ENCODE measurements at places on chromosomes 2 and 18.
A peak's percentile ranks its signal among the peaks of the same experiment; 100 is the strongest.

DNA sequence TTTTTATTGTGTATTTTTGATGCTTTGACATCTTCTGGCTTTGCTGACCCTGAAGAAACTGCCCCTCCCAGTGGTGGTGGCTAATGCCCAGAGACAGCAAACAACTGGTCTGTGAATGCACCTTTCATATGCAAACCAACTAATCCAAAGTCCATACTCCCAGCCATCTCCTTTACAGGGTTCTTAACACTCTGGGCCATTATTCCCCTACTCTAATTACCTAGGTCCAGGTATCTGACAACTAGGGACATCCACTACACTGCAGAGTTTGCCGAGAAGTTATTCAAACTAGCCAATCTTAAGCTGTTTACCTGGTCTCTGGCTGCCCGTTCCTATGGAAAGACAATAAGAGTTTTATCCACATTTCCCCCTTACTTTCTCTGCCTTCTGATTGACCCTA is 73.6 kb downstream of the FSHR start:
- DNase-seq = no peak

DNA sequence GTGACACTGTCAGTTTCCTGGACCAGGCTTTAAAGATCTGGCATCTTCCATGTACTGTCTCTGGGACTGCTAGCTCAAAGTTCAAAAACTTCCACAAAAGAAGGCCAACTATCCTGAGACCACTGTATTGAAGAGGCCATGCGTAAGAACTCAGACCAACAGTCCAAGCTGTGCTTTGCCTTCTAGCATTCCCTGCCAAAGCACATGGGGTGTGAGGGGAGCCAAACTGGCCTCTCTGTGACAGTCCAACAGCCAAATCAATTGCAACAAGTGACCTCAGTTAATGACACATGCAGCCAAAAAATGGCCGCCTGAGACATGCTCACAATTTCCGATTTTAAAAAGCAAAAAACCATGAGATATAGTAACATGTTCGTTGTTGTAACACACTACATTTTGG is 160.3 kb upstream of the CDH19 start:
- DNase-seq = no peak

DNA sequence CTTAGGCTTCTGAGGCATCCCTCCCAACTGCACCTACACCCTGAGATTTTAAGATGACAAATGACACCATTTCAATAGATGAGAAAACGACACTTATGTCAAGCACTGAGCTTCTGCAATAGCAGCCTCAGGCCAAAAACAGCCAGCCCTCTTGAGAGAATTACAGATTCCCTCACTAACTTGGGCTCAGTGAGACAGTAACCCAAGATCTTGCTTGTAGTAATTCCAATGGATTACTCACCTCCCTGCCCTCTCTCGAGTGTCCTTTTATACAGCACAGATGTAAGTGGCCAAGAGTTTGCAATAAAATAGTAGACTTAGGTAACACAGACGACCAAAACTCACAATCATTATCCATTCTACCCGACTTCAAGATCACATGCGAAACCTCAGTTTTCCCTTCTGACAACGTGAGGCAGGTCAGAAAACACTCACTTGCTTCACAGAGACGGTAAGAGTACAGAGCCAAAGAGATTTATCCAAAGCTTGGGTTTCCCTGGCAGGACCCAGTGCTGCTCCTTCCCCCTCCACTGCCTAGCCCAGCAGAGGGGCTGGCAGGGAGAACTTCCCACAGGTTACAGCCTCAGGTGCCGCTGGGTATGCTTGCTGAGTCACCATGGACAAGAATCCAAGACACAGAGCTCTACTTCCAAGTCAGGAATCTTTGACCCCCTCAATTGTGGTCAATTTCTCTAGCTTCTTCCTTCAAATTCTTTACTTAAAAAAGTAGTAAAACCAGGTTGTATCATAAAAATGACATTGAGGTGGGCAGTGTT is 181.4 kb downstream of the MYO5B start:
- no peak for DNase-seq

DNA sequence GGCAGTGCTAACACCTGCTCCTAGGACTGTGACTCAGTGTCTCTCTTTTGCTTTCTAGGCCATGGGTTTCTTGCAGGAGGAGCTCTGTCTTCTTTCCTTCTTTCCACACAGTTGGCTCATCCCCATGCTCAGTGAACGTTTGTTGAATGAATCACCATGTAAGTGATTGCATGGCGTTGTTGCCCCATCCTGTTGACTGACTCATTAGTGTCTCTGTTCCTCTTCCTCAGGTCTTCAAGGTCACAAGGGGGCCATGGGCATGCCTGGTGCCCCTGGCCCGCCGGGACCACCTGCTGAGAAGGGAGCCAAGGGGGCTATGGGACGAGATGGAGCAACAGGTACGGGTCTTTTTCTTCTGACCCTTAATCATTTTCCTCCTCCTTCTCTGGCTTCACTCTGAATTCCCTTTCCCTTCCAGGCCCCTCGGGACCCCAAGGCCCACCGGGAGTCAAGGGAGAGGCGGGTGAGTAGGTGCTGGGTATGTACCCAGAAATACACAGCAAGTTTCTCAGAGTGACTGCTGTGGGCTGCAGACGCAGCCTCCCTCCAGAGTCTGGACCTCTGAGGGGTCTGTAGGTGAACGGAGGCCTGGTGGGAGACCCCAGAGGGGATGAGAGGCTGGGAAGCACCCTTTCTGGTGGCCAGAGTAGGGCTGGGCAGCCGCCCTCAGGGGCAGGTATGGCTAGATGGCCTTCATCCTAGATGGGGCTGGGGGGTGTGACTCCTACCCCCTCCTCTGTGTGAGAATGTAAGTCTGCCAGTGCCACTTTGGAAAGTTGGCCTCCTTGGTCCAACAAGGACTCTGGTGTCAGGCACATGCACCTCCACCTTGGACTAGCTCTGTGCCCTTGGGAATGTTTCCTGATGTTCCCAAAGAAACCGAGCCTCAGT is 32.4 kb downstream of the MARCO start:
- DNase-seq = no peak

GRCh38 chr2:42756150-42756775 is 7.7 kb downstream of the OXER1 start:
- DNase-seq = no peak

GRCh38 chr2:226074391-226074790 is 674.9 kb downstream of the NYAP2 start:
- no peak for DNase-seq

- DNase-seq = no peak
Measured at GRCh38 chr2:99377879-99378278, 40.7 kb downstream of the EIF5B start.

DNA sequence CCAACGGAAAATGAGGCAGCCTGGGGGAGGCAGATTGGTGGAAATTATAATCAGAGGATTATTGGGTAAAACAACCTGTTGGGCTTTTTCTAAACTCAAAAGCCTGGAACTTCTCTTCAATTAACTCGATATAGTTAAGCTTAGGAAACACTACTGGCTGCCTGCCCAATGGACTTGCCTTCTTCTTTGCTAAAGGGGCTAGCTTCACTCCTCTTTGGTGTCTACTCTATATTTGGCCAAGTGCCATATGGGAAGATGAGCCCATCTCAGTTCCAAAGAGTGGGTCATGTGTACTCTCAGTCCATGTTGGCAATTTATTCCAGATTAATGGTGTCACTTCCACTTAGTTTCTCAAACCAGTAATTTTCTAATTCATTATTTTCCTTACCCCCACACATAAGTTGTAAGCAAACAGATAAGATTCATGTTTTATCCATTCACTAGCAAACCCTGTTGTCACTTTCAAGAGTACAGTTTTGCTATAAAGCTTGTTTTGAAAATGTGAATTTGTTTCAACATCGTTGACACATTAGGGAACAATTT is 34.3 kb downstream of the DARS1 start:
- DNase-seq = no peak

DNA sequence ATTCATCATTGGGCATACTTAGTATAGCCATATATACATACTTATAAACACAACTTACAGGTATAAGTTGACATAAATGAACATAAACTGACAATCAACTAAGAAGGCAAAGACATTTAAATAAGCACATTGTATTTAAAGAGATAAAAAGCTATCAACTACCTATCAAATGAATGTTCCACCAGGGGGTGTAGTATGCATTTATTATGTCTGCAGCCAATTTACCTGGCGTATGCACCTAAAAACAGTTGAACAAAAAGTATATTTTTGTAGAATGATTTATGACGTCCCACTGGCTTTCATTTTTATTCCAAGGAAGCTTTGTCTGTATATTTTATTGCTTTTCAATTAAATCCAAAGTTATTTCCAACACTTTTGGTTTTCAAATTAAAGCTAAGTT is 323.5 kb downstream of the AFF3 start:
- no peak for DNase-seq

GRCh38 chr2:218292048-218293014 is at the start of gene TMBIM1:
TSS of gene TMBIM1 (minus strand) at chr2:218292503. CDS start at chr2:218282141, 10,362 bp downstream.
- peak; percentile 87 for DNase-seq

GRCh38 chr2:45170191-45171135 is 161.2 kb upstream of the SIX2 start:
- DNase-seq = peak; percentile 76

- DNase-seq = no peak
Measured at GRCh38 chr18:55286257-55286825, 301.7 kb downstream of the TCF4 start.

- peak; percentile 99 for DNase-seq
Measured at GRCh38 chr2:9843229-9844035, at the start of gene TAF1B. TSS of gene TAF1B (plus strand) at chr2:9843474. CDS start at chr2:9843542, 68 bp downstream.

- peak; percentile 2 for DNase-seq
Measured at GRCh38 chr2:32008805-32009515, 1.8 kb downstream of the MEMO1 start.

DNA sequence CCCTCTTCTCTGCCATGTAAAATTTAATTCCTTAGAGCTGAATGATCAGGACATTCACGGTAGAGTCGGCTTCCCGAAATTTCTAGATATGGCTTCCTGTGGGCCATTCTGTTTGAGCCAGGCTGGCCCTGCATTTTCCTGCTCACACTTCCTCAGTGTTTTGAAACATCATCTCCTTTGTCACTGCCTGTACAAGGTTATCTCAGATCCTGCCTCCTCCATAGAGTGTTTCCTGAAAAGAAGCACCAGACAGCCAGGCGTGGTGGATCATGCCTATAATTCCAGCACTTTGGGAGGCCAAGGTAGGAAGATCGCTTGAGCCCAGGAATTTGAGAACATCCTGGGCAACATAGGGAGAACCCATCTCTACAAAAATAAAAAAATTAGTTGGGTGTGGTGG is 43.6 kb downstream of the GRHL1 start:
- no peak for DNase-seq

GRCh38 chr18:63342206-63342605 is 22.6 kb upstream of the BCL2 start:
- no peak for DNase-seq

- no peak for DNase-seq
Measured at GRCh38 chr18:46184727-46185126, 80.5 kb downstream of the HAUS1 start.

DNA sequence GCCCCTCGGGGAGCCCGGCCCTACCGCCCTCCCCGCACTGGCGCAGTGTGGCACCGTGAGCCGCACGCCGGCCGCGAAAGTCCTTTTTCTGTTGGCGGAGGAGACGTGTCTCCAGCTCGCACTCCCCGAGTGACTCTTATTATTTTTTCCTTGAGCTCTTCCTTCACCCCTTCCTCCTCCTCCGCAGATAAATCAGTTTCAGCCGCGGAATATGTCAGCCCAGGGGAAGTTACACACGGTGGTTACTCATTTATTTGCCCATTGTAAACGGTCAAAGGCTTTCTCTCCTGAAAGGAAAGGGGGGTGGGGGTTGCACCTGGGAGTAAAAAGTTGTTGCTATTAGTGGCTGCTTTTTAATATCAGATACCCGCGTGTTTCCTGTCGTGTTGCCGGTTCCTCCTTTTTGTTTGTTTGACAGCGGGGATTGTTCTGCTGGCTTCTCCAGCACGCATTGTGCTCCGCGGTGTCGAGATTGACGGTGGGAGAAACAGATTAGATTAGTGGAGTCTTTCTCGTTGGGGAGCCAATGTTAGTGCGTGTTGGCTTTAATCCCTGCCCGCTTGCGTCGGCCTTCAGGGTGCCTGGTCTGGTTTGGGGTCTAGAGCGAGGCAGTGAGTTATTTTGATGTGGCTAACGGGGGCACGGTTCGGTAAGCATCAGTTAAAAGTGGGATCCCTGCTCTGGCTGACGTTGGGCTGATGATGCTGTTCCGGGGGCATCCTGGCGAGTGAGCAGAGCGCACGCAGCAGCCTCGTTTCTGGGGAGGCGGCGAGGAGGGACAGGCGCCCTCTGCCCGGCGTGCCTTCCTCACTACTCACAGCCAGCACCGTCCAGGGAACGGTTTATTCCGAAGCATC is 1.6 kb downstream of the CRIM1 start:
- peak; percentile 77 for DNase-seq

- no peak for DNase-seq
Measured at GRCh38 chr2:206345606-206346005, 71.1 kb downstream of the ZDBF2 start.

DNA sequence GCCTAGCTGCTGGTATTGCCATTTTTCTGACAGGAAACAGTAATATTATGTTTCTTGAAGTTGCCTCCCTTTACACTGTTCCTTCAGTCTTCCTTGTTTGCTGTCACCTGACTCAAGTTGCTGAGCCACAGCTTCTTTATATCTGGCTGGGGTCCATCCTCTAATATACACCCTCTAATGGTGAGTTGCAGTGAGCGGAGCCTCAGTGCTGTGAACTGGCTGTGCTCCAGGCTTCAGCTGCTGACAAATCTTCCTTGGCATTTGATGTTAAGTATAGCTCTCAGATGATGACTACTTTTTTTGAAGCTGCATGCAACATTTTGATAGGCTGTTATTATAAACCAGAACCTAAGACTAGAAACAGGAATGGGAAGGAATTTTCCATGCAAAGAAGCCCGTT is 366.7 kb downstream of the NUP35 start:
- DNase-seq = no peak

DNA sequence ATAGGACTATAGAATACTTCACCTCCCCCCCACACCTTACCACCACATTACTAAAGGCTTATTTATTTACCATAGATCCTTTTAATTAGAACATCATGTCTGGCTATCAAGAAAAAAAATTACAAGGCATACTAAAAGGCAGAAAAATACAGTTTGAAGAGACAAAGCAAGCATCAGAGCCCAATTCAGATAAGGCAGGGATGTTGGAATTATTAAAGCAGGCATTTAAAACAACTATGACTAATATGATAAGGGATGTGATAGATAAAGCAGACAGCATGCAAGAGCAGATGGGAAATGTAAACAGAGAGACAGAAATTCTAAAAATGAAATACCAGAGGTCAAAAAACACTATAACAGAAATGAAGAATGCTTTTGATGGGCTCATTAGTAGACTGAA is 55.4 kb upstream of the SMIM21 start:
- no peak for DNase-seq

DNA sequence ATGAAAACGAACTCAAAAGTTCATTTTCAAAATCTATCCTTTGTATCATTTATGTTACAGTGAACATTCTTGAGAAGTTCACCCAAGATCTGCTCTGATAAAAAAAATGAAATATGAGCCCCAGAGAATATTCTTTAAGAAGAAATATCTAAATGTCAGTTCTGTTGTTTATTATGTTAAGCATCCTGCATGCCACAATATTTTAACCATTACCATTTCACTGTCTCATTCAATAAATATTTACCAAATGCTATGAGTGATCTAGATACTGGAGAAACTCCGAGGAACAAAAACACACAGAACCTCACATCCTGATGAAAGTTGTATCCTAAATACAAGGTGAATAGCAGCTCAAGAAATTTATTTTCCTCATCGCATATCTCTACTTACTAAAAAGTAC is 170.2 kb downstream of the ZNF385B start:
- DNase-seq = no peak

GRCh38 chr2:197809064-197809463 is 4.7 kb downstream of the PLCL1 start:
- no peak for DNase-seq

Data from right kidney (tissue), 9 donors.